MG63 (cell line): ENCODE measurements at places on chromosomes 7 and 10.

DNA sequence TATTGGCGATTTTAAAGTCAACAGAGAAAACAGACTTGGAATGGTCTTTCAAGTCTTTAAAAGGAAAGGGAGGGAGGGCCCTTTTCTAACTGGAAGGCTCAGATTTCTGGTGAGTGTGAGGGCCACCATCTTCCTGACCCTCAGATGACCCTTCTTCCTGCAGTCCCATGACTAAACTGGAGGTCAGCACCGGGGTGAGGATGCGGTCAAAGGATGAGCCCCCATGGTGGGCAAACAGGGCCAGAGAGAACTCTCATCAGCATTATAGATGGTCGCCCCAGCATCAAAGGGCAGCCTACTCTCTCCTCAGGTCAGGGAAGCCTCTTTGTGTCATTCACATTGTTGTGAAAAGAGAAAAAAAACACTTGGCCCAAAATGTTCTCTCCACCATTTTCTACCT lies 219.2 kb downstream of the LRMDA start:
- DNase-seq, result no peak

DNA sequence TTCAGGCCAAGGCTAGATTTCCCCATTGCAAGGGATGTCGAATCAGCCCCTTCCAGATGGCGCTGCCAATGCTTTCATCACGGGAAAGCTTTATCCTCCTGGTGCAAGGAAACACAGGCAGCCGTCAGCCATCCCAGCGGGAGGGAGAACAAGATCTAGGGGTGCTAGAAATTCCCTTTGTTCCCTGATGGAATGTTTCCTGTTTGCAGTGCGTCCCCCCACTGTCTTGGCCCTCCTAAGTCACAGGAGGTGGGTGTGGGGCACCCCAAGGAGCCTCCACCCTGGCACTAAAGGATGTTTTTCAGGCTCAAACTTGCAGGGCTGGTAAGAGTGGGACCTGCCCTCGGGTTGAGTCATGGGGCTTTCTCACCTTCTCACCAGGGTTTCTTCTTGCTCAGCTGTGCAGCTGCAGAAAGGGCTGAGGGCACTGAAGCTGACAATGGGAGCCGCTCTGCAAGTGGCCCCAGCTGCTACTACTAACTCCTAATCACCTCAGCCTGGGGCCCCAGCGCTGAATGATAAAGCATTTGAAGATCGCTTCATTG lies 103.6 kb downstream of the PRPF18 start:
- DNase-seq, result no peak

GRCh38 chr10:44370731-44371248 lies 14.1 kb downstream of the CXCL12 start:
- DNase-seq, result no peak

DNA sequence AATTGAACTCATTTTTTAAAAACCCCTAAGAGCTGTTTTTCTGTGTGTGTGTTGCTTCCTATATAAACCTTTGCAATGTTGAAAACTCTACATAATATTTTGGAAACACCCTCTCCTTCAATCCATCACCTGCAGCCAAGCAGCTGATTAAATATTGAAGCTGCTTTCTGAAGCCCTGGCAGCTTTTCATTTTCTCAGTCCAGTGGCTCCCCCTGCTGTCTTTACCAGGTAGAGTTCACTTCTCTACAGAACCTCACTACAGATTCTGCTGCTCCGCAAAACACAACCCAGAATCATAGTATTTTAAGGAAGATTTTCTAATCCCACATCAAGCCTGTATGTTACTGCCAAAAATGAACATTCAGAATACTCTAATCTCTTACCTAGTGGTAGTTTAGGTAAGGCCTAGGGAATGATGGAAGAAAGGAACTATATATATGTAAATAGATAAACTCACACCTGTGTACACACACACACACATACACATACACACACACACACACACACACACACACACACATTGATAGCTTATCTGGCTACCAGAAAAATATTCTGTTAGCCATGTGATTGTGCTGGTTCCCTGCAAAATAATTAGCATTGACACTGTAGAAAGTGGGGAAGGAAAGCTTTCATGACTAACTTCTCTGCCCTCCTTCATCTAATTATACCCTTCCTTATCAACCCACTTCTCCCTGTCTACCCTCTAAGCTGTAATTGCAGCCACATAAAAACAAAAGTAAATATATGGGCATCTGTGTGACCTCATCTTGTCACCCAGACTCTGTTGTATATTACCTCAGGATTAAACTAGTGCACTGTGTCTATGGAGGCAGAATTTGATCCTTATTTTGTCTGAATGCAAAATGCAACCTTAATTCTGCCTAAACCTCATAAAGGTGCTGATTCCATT lies 229.5 kb upstream of the FZD1 start:
- DNase-seq, result peak; percentile 10

DNA sequence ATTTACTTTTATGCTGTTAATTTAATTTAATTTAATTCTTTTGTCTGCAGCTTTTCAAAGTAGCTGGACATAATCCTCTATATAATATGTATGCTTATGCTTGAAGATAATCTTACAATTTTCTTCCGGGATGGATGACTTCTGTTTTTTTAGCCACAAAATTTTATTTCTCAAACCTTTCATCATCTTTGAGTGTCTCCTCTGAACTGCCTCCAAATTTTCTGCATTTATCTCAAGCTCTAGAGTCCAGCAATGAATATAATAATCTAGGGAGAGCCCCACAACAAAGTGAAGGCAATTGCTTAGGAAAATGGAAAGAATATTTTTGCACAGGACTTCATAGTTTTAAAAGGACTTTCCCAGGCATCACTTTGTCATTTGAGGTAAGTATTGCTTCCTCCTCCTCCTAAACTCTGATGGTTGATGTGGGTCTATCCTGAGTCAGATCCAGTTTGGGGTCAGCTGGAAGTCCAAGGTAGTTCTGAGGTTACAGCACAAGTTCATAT lies 53.7 kb upstream of the FAM3C start:
- no peak for DNase-seq

GRCh38 chr10:13099666-13100348 lies at the start of gene OPTN:
TSS of gene OPTN (plus strand) at chr10:13100163. CDS start at chr10:13109123, 8,960 bp downstream.
- DNase-seq, result peak; percentile 76

GRCh38 chr7:149820622-149821190 lies 17.5 kb upstream of the ZNF862 start:
- no peak for DNase-seq

- no peak for DNase-seq
Observed at GRCh38 chr10:127536972-127537760, 11.9 kb upstream of the NPS start.

GRCh38 chr7:48887500-48887899 lies 36.8 kb upstream of the CDC14C start:
- DNase-seq, result peak; percentile 51

DNA sequence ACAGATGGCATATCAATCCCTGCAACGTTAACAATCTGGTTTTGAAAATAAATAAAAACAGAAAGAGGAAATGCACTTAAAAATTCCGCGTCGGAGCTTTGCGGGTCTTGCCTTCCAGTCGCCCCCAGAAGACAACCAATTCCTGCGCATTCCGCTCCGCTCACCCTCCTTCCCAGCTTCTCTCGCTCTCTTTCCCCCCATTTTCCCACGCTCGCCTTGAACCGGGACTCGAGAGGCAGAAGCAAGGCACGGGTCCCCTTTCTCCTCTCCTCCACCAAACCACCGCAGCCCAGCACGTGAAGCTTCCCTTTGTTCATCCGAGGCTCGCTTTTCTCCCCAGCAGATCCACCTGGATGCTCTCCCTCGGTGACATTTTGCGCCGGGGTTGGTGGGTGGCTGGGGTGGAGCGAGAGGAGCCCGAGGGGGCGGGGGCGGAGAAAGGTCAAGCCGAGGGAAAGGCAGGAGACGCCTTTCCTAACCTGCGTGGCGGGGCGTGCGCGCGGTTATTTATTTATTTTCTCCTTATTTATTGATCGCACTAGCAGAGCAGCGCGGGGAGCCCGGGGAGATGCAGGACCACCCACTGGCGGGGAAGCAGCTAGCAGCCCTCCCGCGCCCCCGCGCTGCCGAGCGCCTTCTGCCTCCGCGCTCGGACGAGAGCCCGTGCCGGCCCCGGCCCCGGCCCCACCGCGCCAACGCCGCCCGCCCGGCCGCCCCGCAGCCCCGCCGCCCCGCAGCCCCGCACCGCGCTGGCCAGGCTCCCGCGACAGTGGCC lies at the start of gene KCND2:
TSS of gene KCND2 (plus strand) at position 475 of the 775 bp plus-strand sequence.
- DNase-seq, result peak; percentile 10

- DNase-seq, result peak; percentile 39
Observed at GRCh38 chr7:129210256-129210988, 14.4 kb upstream of the AHCYL2 start.

DNA sequence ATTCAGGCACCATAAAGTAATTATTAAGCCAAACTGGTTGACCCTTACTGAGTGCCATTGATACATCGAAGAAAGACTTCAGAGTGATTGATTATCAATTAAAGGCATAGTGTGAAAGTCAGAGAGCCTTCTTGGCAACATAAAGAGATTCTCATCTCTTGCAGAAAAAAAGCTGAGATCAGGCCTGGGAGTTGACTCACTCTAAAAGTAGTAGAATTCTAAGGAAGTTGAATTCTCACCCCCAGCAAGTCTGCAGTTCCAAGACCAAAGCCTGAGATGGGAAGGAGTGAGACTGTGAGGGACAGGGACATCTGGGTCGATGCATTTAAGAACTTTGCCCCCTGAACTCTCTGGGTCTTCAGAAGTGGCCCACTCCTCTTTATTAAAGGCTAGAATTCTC lies 21.6 kb upstream of the ERCC6 start:
- DNase-seq, result no peak

DNA sequence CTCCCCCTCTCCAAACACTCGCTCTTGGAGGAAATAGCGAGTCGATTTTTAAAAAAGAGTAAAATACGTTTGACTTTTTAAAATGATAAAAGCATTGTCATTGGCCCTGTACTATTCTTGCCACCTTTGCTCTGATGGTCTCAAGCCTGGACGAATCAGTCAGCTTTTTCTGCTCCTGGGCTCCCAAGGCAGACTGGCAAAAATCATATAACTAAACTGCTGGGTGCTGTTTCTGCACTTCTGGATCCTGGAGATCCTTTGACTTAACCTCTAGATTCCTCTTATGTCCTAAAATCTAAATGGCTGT lies 1.8 kb downstream of the TPST1 start:
- no peak for DNase-seq

GRCh38 chr10:84429926-84430520 lies 101.6 kb downstream of the CCSER2 start:
- peak; percentile 38 for DNase-seq

GRCh38 chr7:88218429-88218745 lies 1.5 kb downstream of the SRI start:
- DNase-seq, result no peak

- no peak for DNase-seq
Observed at GRCh38 chr7:29270594-29271318, 76.2 kb downstream of the CHN2 start.

- DNase-seq, result no peak
Observed at GRCh38 chr7:55517191-55517633, 55.1 kb downstream of the VOPP1 start.

- DNase-seq, result no peak
Observed at GRCh38 chr7:21412957-21413356, 14.9 kb upstream of the SP4 start.

GRCh38 chr7:47202146-47202783 lies 379.6 kb downstream of the TNS3 start:
- peak; percentile 18 for DNase-seq

- no peak for DNase-seq
Observed at GRCh38 chr10:113656896-113657295, 6.9 kb downstream of the NRAP start.

DNA sequence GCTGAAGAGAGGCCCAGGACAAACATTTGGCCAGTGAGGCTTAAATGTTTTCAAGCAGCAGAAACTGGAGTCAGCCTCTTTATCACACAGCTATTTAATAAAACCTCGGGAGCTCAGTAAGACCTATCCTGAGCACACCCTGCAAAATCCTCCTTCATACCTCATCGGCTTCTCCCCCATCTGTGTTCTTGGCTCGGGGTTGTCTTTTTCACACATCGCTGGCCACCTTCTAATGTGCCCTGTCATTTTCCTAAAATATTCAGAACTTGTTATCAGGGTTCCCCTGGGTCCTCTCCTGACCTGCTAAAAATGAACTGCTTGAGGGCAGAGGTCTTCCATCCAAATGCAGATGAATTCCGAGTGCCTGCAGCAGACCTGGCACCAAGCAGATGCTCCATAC lies 310.3 kb upstream of the AKR1E2 start:
- DNase-seq, result no peak

DNA sequence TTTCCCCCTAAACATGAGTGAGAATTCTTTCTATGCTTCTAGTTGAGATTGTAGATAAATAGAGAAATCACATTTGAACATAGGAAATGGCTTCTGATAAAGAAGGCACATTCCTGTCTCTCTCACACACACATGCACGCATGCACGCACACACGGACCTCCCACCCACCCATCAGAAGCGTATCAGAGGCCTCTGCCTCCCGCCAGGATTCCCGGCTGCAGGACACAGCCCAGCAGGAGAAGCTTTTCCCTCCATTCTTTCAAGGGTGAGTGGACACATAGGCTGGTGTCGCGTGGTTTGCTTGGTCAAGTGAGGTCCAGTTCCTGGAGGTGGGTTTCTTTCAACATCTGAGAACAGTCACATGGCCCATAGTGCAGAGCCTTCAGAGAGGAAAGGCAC lies 34.2 kb downstream of the KLF6 start:
- DNase-seq, result no peak

DNA sequence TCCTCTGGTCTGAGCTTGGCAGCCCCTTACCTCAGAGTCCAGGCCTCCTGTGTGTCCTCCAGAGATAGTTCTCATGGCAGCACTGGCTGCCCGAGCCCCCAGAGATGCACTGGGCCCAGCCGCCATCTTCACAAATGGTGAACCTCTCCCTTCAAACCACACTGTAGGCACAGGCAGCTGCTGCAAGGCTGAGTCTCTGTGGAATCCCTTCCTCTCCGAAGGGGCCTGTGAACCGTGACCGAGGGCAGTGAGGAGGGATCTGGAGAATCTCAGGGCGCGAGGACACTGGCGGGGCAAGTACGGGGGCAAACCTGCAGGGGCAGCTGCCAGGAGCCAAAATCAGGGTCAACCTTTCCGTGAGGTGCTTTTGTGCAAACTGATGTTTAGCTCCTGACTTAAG lies 69.5 kb upstream of the CFAP46 start:
- no peak for DNase-seq

DNA sequence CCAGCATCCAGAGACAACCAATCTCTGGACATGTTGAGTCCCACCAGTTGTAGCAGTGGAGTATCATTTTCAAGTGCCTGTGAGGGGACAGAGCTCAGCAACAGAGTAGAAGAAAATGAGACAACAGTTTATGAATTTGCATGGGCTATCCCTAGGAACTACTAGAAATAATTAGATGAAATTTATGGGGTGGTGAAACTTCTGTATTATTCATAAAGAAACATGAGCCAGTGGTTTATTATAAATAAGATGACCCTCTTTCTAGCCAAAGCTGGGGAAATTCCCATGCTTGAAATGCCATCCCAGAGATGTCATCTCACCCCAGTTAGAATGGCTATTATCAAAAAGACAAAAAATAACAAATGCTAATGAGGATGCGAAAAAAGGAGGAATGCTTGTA lies 55.1 kb upstream of the ITGB8 start:
- no peak for DNase-seq
